ENCODE measurements at places on chromosomes 7 and 10.
A peak's percentile ranks its signal among the peaks of the same experiment; 100 is the strongest.

GRCh38 chr7:142413280-142414000 is 155.6 kb upstream of the PRSS58 start:
- no peak for DNase-seq

- no peak for DNase-seq
These were observed 38.1 kb upstream of the CCDC6 start for GRCh38 chr10:59944339-59944935.

GRCh38 chr10:77603534-77603927 is 34.1 kb downstream of the KCNMA1 start:
- no peak for DNase-seq

- no peak for DNase-seq
These were observed 3.3 kb downstream of the XPNPEP1 start for GRCh38 chr10:109920016-109920415.

DNA sequence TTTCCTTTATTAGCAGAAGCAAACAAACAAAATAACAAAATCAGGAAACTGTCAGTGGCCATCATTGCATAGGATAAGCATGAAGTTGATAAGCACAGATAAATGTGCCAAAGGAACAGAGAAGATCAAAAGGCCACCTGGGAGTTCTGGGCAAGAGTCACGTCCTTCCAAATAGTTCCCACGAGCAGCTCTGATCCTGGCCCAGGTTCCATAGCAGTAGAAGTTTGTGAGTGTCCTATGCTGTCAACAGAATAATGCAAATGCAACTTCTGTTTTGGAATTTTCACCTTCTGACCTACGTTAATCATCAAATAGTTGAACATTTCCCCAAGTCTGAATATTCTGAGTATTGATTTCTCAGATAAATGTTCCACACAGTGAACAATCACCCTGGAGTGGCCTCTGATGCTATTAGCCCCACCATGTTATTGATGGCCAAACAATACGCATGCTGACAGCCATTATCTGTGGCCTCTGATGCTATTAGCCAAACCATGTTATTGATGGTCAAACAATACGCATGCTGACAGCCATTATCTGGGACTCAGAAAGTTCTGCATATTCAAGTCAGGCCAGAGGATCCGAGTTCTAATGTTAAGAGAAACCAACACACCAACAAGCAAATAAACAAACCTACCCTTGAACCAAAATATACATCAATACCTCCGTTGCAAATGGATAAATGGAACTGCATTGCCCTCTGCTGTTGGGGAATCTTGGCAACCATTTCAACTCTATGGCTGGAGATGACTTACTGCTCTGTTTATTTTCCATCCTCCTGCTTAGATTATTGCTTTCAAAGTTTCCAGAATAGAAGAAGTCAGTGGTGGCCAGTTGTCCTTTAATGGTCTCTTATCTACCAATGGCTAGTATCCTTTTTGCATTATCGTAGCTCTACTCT is 63.3 kb downstream of the MRC1 start:
- peak; percentile 17 for DNase-seq

DNA sequence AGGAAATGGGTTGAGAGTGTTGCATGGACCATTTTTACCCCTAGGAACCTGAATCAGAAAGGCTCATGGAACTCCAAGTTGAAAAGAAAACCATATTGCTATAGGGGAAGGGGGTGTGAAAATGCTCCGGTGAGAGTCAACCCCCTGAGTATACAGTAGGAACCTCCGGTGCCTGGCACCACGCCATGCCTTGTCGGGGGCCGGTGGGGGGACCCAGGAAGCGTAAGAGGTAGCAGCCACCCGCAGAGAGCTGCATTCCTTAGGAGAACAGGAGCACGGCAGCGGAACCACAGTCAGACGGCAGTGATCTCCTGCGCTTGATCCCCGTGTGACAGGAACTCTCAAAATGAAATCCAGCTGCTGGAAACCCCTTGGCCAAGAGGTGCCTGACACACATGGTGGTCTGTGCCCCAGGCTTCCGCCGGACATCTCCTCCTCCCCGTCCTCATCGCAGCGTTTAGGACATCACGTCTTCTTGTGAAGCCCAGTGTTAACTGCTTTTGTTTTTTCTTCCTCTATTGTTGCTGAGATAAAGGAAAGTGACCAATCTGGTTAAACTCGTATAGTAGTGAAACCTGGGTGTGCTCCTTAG is 186.8 kb downstream of the CELF2 start:
- DNase-seq, result no peak

GRCh38 chr7:97064972-97065587 is 40.4 kb upstream of the DLX5 start:
- peak; percentile 49 for DNase-seq

GRCh38 chr7:19916046-19916445 is 142.6 kb upstream of the TMEM196 start:
- DNase-seq, result no peak

DNA sequence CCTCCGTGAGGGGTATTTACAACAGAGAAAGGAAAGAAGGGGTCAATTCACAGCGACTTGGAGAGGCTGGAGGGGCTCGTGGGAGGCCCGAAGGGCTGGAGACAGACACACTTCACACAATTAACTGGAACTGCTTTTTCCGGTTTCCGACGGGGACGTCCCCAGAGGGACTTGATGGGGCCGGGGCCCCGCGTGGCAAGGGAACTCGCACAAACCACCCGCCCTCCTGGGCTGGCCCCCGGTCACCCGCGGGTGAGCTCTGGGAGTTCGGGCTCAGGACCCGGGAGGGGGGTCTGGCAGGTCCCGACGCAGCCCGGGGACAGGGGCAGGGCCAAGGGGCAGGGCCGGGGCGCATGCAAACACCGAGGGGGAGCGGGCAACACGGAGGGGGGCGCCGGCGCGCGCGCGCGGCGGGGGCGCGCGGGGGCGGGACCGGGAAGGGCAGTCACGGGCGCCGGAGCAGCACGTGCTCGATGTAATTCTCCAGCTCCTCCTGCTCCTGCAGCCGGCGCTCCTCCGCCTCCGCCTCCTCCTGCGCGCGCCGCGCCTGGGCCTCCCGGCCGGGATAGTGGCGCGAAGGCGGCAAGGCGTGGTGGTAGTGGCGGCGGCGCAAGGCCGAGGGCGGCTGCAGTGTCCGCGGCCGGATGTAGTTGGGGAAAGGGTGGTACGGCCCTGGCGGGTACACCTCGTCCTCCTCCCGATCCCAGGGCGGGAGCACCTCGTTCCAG is 2.7 kb downstream of the VGF start:
- DNase-seq, result peak; percentile 43

- no peak for DNase-seq
These were observed 315.6 kb downstream of the GRM8 start for GRCh38 chr7:126937171-126937570.

- DNase-seq, result no peak
These were observed 16.6 kb downstream of the COL28A1 start for GRCh38 chr7:7519056-7519455.

DNA sequence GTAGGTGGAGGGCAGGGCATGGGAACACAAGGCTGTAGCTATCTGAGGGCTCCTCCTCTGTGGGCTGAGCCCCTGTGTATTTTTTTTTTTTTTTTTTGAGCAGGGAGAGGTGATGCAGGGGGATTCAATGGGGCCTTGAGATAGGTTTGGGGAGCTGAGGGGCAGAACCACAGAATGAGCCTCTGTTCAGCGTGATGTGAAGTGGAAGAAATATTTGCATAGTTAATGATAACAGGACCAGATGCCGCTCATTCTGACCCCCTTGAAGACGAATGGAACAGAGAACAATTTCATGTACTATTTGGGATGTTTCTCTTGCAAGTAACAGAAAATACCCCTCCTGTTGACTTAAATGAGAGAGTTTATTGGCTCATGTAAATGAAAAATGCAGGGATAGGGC is 69.7 kb upstream of the EMX2 start:
- DNase-seq, result no peak

DNA sequence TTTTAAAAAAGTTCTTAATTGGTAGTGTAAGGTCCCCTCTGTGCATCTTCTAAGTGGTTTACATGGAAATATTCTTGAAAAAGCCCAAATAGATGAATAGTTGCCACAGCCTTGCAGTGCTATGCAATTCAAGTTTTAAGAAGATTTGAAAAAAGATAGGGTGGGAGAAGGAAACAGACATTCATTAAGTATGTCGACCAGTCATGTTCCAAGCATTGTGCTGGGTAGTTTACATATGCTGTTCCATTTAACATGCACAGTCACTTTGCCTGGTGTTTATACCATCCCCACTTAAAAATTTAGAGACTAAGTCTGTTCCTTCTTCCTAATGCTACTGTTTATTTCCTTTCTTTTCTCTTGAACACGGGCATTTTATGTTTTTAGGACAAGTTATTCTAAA is 28.1 kb upstream of the NAMPT start:
- DNase-seq, result no peak

GRCh38 chr7:71419546-71420337 is 287.8 kb downstream of the GALNT17 start:
- no peak for DNase-seq

DNA sequence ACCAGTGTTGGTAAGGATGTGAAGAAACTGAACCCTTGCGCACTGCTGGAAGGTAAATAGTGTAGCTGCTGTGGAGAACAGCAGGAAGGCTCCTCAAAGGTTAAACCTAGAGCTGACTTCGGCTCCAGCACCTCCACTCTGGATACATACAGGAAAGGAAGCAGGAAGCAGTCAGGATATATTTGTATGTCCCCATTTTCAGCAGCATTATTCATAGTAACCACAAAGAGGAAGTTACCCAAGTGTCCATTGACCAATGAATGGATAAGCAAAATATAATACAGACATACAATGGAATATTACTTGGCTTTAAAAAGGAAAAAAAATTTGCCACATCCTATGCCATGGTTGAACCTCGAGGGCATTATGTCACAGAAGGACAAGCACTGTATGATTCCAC is 15.0 kb downstream of the RET start:
- no peak for DNase-seq

- DNase-seq, result peak; percentile 14
These were observed 58.9 kb upstream of the LBX1 start for GRCh38 chr10:101287997-101288635.

DNA sequence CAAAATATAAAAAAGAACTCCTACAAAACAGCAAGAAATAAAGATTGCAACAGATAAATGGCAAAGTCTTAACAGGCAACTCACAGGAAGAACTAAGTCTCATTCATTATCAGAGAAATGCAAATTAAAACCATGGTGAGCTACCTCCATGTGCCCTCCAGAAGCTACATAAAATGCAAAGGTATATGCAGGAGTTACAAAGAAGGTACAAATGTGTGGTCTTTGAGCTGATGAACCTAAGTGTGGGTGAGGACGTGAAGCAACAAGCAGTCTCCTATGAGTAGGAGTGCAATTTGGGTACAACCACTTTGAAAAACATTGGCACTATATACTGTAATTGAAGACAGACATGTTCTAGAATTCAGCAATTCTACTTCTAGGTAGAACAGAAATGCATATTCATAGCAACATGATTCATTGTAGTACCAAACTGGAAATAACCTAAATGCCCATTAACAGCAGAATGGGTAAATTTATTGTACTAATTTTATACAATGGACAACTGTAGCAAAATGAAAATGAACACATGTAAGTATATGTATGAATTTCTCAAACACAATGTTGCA is 61.6 kb upstream of the KCNMA1 start:
- no peak for DNase-seq

- no peak for DNase-seq
These were observed 146.1 kb upstream of the FRMD4A start for GRCh38 chr10:14476641-14477407.

DNA sequence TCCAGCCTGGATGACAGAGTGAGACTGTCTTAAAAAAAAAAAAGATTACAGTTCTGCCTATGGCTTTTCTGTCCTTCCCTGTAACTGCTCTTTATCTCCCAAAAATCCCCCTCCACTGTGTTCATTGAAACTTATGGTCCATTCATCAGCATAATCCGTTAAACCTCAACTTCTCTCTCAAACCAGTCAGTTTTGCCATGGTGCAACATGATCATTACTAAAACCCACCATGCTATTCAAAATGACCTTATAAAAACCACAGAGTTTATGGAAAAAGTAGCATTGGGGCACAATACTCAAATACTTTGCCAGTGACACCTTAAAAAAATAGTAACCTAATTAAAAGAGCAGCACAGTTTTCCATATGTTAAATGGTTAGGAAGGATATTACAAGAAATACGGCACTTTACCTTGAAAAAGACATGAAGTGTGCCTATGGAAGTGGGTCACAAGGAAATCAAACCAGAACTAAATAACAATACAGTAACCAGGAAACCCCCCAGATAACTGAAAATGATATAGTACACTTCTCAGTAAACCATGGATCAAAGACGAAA is 74.0 kb upstream of the ST8SIA6 start:
- no peak for DNase-seq

DNA sequence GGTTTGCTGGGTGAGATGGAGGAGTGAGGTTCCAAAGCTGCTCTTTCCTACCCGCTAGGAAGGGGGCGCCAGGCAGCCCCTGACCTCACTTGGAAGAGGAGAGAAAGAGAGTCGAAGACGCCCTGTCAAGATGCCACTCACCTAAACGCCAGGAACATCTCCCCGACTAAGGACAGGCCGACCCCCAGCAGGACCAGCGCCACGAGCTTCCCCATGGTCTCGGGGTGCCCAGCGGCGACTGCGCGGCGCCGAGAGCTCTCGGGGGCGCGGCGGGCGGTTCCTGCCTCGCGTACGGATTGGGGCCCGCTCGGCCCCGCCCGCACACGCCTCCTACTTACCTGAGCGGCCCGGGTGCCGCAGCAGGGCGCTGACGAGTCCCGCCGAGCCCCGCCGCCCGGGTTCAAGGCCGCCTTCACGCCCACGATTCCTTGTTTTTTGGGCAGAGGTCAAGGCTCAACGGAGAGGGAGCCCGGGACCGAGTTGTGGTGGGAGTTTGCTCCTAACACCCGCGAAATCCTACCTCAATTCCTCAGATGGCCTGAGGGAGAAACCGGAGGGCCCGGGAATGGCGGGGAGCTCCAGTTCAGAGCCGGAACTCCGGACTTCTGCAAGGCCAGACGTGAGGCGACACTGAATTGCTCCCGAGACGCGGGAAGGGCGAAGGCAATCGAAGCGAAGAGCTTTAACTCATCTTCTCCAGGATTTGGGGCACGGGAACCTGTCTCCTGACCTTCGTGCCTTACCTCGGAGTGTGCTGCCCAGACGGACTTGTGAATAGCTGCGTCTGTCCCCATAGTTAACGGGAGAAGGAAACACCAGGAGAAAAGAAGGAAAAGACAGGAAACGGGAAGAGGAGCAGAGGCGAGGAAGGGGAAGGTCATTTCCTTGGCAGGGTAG is at the start of gene PON3:
TSS of gene PON3 (minus strand) at position 240 of the 897 bp plus-strand sequence. CDS start at position 215, 25 bp downstream.
- DNase-seq, result no peak

DNA sequence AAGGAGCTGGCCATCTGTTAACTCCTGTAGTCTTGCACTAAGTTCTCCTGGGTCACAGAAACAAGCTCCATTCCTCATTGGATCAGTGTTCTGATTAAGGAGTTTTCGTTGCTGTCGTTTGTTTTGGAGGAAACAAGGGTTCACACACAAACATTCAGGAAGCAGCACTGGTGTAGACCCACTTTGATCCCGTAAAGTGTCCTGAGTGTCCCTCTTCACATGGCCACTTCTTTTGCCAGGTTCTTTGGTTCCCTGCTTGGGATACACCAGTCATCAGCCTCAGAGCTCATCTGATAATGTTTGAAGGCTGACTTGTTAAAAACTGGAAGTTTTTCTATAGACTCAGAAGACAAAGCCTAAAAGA is 10.9 kb downstream of the PDK4 start:
- no peak for DNase-seq

- DNase-seq, result no peak
These were observed 227.4 kb downstream of the TCERG1L start for GRCh38 chr10:131083915-131084790.

Data from NCI-H460 (cell line).